ENCODE measurements at places on chromosomes 6 and 20. TPM values are rescaled to one million over a fixed set of nuclear protein-coding genes. Genes with fewer than 3 reads are reported as not detected.

The ZNF334 gene
- total RNA-seq, result 1.2 TPM

The OSTM1 gene
- total RNA-seq, result 38.5 TPM

- DNase-seq, result no peak
Measured at GRCh38 chr6:13766201-13766634, 48.1 kb downstream of the MCUR1 start.

- DNase-seq, result no peak
Measured at GRCh38 chr6:9250852-9251251, 815.5 kb upstream of the SLC35B3 start.

- no peak for DNase-seq
Measured at GRCh38 chr20:8645326-8645725, 423.6 kb upstream of the PLCB4 start.

- no peak for DNase-seq
Measured at GRCh38 chr6:1836690-1837089, 227.0 kb downstream of the FOXC1 start.
